Cerebellar nuclear complex (tissue), 1 donor: ENCODE measurements at places on chromosomes 1 and 21.

DNA sequence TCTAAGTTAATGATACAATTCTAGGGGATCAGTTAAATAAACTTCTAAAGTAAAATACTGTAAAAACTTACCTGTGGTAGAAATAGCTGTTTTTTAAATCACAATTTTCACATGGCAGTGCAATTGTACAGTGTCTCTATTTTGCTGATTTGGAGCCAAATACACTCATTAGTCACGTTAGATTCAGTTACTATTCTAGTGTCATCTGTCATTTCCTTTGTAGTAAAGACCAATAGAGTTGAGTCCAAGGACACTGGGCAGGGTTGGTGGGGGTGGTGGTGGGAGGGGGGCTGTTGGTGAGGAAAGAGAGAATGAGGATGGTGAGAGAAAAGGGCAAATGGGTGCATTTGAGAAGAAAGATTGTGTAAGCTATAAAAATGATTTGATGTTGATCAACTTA lies 33.6 kb downstream of the CD55 start:
- no peak for DNase-seq

GRCh38 chr1:17192394-17193221 lies 12.3 kb upstream of the PADI1 start:
- no peak for DNase-seq

DNA sequence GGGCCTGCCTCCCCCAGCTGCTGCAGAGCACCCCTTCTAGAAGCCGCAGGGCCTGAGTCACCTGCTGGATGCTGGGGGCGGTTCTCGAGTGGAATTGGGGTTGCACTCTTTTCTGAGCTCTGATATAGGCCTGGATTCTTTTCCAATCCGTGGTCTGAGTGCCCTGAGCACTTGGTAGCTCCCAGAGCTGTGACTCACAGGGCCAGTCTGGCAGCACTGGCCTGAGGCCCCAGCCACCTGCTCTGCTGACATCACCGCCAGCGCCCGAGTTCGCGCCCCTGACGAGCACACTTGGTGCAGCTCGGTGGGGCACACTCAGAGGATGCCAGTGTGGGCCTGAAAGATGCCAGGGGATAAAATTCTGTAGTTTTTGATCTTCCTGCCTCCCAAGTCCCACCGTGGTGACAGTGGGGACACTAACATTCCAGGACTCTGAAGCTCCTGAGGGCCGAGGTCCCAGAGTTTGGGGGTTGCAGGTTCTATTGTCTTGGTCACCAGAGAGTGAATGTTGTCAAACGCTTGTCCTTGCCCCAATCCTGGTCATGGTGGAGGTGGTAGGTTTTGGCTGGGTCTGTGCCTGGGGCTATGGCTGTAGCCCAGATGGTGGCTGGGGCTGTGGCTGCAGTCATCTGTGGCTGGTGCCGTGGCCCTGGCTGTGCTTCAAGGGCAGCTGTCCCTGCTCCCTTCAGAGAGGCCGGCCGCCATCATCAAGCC lies 74.6 kb downstream of the OBSCN start:
- no peak for DNase-seq

DNA sequence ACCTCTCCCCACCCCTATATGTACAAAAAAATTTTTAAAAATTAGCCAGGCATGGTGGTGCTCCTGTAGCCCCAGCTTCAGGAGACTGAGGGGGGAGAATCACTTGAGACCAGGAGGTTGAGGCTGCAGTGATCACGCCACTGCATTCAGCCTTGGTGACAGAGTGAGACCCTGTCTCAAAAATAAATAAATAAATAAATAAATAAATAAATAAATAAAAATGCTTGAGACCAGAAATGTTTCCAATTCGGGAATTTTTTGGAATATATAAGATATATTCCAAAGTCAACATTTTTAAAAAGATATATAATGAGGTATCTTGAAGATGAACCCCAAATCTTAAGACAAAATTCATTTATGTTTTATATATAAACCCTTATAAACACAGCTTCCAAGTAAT lies 42.4 kb upstream of the RAB4A start:
- no peak for DNase-seq

DNA sequence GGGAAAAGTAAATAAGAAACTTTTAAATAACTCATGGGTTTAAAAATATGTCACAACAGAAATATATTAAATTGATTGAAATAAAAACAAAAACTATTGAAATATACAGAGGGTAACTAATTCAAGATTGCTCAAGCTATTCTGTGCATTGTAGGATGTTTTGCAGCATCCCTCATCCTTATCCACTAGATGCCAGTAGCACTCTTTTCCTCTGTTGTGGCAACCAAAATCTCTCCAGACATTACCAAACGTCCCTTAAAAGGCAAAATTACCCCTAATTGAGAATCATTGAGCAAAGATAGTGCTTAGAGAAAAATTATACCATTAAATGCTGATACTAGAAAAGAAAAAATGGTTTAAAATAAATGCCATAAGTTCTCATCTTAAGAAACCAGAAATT lies 682.6 kb downstream of the RWDD3 start:
- no peak for DNase-seq

GRCh38 chr21:25963181-25963580 lies 207.4 kb downstream of the APP start:
- no peak for DNase-seq

DNA sequence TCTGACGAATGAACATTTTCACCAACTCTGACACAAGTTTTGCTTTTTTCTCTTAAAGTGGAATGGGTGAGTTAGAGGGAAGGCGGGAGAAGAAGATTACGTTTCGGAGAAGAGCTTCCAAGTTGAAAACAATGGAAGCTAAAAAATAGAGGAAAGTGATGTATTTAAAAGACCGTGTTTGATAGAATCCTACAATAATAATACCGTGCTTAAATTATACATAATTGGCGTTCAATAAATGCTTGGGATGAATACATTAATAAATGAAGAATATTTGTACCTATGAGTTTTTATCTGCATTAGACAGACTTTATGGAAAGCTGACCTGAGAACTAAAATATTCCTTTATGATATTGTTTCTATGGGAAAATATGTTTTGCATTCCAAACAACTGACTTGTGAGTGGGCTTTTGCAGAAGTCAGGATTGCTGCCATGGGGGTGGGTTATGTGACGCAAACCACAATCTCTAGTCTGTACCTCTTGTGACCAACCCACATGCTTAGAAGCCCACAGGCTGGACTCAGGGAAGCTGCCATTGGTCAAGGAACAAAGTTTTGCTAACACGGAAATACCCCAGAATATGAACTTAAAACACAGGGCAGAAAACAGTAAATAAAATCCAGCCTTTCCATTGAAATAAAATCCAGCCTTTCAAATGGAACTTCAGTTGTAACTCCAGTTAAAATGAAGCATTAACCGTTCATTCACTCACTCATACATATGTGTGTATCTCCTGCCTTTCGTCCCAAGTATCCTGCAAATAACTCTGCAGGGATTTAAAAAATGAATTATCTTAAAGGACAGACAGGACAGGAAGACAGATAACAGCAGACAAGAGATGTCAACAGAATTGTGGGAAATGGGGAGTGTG lies 21.3 kb upstream of the ATF3 start:
- no peak for DNase-seq

DNA sequence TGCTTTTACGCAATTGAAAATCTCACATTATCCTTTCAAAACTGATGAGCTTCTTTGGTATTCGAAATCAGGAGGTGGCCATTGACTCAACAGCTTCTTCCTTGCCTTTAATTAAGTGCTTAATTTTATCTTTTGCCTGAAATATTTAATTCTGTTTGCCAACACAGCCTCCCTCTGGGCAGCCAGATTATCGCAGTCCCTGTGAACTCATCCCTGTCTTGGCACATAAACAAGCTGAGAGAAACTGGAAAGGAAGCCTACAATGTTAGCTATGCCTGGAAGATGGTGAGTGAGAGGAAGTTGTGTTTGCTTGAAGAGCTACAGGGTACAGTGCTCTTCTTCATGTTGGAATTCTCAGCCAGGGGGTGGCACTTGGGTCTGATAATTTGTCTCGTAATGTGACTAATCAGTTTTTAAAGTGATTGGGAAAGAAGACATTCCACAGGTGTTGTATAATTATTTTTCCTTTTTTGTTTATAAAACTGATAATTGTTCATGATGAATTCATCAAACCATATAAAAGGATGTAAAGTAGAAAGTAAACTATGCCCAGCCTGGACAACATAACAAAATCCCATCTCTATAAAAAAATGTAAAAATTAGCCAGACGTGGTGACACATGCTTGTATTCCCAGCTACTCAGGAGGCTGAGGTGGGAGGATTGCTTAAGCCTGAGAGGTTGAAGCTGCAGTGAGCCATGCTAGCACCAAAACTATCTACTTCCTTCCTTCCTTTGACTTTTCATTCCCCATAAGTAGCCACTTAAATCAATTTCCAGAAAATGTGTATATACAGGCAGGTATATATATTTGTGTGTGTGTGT lies 90.1 kb upstream of the RAVER2 start:
- DNase-seq = no peak

DNA sequence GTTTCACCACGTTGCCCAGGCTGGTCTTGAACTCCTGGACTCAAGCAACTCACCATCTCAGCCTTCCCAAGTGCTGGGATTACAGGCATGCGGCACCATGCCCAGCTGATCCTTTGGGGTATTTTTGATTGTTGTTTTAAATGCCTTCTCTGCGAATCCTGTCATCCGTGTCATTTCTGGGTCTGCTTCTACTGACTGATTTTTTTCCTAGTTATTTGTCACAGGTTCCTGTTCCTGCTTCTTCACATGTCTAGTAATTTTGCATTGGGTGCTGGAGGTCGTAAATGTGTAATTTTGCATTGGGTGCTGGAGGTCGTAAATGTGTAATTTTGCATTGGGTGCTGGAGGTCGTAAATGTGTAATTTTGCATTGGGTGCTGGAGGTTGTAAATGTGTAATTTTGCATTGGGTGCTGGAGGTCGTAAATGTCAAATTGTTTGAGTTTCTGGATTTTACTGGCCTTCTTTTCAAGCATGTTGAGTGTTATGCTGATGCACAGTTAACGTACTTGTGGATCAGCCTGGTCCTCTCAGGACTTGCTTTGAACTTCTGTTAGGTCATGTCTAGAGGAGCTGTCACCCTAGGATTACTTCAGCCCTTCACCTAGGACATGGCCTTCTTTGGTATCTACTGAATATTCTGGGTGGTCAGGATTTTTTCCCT lies 4.1 kb upstream of the ARHGEF16 start:
- DNase-seq = no peak

GRCh38 chr1:169949139-169949538 lies 55.4 kb upstream of the SCYL3 start:
- no peak for DNase-seq

DNA sequence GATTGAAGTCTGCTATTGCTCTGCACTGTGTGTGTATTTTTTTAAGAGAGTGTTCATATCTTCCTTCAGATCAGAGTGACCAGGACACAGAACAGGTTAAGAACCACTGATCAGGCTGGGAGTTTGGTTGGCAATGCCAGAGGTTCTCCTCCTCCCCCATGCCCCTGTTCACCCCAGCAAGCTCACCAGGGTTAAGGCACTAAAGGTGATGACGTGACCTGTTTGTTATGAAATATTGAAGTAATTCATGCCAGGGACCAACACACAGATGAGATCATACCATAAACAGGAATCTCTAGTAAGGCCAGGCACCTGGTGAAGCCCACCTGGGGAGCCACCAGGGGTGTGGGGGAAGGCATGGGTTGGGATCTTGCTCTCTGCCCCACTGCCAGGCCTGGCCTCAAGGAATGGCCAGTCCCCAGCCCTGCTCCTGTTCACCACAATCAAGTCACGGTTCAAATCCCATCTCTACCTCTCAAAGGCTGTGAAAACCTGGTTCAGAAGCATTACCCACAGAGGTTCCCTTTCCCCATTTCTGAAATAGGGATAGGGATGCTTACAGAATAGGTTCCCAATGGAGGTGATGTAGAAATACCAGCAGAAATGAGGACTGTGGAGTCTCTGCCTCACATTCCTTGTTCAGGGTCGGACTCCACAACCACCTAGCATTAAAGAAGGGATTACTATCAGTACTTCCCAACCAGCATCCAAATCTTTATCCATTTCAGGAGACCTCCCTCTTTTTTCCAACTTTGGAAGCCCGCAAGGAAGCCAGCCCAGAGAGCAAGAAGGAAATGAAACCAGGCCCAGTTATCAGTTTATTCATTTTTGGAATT lies 2.4 kb downstream of the ID3 start:
- no peak for DNase-seq

- DNase-seq = no peak
Observed at GRCh38 chr1:40690771-40691537, 550 bp upstream of the NFYC start.
